T-helper 22 cell (primary cell): ENCODE measurements at places on chromosomes 4 and X.

DNA sequence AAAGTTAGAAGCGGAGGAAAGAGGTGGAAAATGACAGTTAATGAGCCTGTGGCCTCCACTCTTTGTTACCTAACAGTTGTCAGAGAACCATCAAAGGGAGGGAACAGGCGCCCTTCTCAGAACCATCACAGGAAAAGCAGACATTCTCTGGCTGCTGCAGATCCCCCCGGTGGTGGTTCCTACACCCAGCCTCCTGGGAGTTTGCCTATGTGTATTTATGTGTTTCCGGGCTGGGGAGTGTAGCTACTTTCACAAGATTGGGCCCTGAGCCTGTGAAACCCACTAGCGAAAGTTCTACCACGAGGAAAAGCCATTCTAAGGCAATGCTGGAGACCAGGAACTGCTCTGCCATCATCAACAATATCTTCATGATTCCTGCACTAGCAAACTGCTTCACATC lies 52.7 kb upstream of the BCOR start:
- no peak for DNase-seq

DNA sequence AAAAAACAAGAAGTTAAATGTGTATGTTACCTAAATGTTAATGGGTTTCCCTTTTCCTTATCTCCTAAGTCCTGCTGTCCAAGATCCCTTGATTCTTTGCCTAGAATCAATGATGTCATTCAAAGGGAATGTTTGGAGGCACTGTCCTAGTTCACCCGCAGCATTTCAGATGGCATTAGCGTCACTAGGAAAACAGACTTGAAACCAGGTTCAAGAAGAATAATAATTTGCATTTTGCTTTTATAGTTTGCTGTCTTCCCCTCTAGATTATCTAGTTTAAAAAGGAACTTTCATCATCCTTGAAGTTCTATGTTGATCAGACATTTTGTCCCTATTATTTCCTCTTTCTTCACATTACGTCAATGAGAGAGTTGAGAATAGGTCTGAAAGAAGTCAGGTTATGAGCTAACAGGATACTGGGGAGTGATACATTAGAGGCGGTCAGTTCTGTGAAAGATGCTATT lies 234.1 kb upstream of the PGRMC2 start:
- DNase-seq = no peak

GRCh38 chr4:23707652-23708026 lies 182.2 kb downstream of the PPARGC1A start:
- DNase-seq = no peak

DNA sequence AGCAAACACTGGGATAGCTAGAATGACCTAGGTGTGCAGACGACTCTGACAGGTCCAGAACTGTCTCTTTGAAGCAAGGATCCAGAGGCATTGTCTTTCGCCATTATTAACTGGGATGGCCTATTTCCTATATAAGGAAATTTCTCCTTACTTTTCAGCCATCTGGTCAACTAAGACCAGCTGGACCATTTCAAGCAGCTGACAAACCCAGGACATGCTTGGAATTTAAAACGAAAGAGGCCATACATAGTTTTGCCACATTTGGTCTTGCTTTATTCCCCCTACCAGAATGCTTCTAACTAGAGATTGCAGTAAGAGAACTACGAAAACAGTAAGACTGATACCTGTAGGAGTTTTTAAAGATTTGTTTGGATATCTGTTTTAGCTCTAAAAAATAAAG lies 87.0 kb downstream of the GLRA2 start:
- no peak for DNase-seq

GRCh38 chrX:7720519-7720918 lies 122.5 kb upstream of the VCX start:
- DNase-seq = no peak

GRCh38 chr4:83124111-83124780 lies 9.7 kb upstream of the PLAC8 start:
- no peak for DNase-seq

- no peak for DNase-seq
Measured at GRCh38 chr4:110634350-110635162, 11.7 kb upstream of the PITX2 start.

- DNase-seq = no peak
Measured at GRCh38 chrX:85419293-85419692, 39.8 kb upstream of the POF1B start.

GRCh38 chr4:143488687-143489086 lies 24.8 kb upstream of the SMARCA5 start:
- DNase-seq = no peak

- no peak for DNase-seq
Measured at GRCh38 chr4:27595571-27596360, 735.1 kb downstream of the STIM2 start.

- DNase-seq = no peak
Measured at GRCh38 chrX:47129899-47130358, 14.6 kb downstream of the NDUFB11 start.

GRCh38 chr4:16026160-16026761 lies 57.6 kb downstream of the PROM1 start:
- no peak for DNase-seq
